ENCODE measurements at places on chromosomes 13 and 19.

DNA sequence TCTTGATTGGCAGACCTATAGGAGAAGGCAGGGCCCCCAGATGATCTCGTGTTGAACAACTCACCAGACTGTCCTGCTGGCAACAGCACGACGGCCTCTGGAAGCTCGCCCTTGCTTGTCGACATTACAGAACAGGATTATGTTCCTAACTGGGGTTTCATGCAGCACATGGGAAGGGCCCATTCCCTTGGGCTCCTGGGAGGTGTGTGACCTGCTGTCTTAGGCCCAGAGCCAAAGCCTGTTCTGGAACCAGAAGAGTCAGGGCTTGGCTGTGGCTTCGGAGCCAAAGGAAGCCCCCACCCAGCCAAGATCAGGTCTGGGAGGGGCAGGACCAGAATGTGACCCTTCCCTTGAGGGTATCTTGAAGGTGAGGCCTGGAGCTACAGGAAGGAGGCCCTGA is 36.9 kb downstream of the RGCC start:
- H3K4me3 ChIP-seq = peak overlapping the region; percentile 25
- peak overlapping the region; percentile 87 for H3K27ac ChIP-seq
- peaks cover 9% of the 10 kb centered on the region for H3K36me3 ChIP-seq

DNA sequence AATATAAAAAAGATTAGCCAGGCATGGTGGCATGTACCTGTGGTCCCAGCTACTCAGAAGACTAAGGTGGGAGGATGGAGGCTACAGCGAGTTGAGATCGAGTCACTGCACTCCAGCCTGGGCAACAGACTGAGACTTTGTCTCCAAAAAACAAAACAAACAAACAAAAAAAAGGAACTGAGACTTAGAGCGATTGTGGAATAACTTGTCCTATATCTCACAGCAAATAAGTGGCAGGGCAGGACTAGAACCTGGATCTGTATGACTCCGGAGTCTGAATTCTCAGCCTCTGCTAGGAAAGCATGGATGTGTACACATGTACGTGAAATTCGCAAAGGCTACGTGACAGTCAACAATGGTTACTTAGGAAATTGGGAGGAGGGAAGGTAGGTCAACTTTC is 20.1 kb downstream of the KRTDAP start:
- no peak for DNase-seq
- H3K27ac ChIP-seq = no peak overlapping the region
- no peaks in the 10 kb centered on the region for H3K4me1 ChIP-seq
- H3K27me3 ChIP-seq = no peaks in the 10 kb centered on the region
- H3K4me3 ChIP-seq = no peak overlapping the region

DNA sequence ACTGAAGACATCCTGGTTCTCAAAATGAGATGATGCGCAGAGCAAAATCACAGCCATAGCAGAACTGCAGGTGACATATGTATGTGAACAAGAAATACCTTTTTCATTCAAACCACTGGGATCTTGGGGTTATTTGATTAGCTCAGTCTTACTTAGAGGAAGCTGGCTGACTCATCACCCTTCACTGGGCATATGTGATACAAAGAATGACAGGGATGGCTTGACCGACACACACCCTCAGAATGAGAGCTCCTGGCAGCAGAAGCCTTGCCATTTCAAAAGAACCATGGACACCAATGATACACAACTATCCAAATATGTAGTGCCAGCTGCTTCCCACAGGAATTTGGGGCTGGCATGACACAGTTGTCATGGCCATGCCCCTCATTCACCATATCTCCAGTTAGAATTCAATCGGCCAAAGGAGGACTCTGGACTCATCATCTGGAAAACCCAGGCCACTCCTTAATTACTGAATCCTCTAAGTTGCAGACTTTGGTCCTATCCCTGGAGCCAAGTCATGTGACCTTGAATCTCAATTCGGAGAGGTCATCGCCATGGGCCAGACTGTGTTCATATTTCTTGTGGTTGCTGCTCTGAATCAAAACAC is 115.8 kb downstream of the KATNAL1 start:
- DNase-seq = no peak
- H3K27me3 ChIP-seq = no peaks in the 10 kb centered on the region
- H3K36me3 ChIP-seq = no peaks in the 10 kb centered on the region
- no peaks in the 10 kb centered on the region for H3K4me1 ChIP-seq

DNA sequence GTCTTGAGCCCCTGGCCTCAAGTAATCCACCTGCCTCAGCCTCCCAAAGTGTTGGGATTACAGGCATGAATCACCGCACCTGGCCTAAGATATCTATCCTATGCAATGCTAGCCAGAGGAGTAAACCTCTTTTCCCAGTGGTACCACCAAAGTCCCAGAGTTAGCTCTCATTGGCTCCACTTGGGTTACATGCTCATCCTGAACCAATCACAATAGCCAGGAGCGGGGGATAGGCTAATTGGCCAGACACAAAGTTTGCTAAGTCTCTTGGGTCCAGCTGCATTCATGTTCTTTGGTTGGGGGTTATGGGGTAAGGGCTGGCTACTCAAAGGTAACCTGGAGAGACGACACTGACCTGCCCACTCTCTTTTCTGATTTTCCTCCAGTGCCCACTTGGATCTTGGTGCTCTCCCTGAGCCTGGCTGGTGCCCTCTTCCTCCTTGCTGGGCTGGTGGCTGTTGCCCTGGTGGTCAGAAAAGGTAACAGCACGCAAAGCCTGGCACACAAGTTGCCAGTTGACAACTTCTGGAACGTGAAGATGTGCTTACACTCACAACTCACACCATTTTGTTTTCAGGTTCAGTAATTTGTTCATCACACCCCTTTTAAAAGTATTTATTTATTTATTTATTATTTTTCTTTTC is 7.8 kb downstream of the C19orf38 start:
- no peak overlapping the region for H3K4me3 ChIP-seq
- H3K27ac ChIP-seq = no peak overlapping the region
- no peak for DNase-seq
- H3K36me3 ChIP-seq = peaks cover 3% of the 10 kb centered on the region
- H3K27me3 ChIP-seq = no peaks in the 10 kb centered on the region

GRCh38 chr13:61413572-61414535 is 1.8 kb downstream of the PCDH20 start:
- H3K4me1 ChIP-seq = no peaks in the 10 kb centered on the region
- no peaks in the 10 kb centered on the region for H3K36me3 ChIP-seq
- H3K27me3 ChIP-seq = peaks cover 9% of the 10 kb centered on the region
- no peak overlapping the region for H3K27ac ChIP-seq

- peak overlapping the region; percentile 82 for H3K27ac ChIP-seq
- H3K36me3 ChIP-seq = peaks cover 24% of the 10 kb centered on the region
- no peak overlapping the region for H3K4me3 ChIP-seq
- peaks cover 57% of the 10 kb centered on the region for H3K4me1 ChIP-seq
- no peaks in the 10 kb centered on the region for H3K27me3 ChIP-seq
Measured at GRCh38 chr19:38699647-38700349, 44.5 kb downstream of the CAPN12 start.

DNA sequence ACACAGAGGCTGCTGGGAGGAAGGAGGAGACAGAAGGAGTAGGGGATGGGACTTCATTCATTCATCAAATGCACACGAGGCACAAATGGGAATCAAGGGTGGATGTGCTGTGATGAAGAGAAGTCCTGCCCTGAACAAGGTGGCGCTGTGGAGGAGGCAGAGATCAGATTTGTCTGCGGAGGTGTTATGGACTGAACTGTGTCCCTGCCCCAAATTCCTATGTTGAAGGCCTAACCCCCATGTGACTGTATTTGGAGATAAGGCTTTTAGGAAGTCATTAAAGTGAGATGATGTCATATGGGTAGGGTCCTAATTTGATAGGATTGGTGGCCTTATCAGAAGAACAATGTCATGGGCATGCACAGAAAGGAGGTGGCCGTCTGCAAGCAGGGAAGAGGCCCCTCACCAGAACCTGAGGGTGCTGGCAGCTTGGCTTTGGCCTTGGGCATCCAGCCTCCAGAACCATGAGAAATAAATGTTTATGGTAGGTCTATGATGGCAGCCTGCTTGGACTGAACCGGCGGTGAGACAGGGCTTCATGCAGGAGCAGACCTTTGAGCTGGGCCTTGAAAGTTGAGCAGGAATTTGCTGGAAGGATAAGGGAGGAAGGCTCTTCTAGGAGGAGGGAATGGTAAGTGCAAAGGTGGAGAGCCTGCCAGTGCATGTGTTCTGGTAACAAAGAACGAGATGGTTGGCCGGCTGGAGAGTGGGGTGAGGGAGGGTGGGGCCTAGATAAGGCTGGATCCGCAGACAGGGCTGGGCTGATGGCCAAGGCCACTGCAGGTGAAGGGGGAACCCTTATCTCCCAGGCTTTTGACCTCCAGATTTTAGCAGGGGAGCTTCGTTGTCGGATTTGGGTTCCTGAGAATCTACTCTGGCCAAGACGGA is 2.7 kb upstream of the CEBPA start:
- H3K4me3 ChIP-seq = no peak overlapping the region
- H3K27ac ChIP-seq = no peak overlapping the region
- peaks cover 23% of the 10 kb centered on the region for H3K27me3 ChIP-seq
- no peak for DNase-seq

All from central memory CD8-positive, alpha-beta T cell (primary cell).